ENCODE measurements at places on chromosomes 6 and 20.
A peak's percentile ranks its signal among the peaks of the same experiment; 100 is the strongest.

GRCh38 chr20:50213531-50214106 lies 23.0 kb downstream of the CEBPB start:
- no peaks in the 10 kb centered on the region for H3K27me3 ChIP-seq
- H3K27ac ChIP-seq = no peak overlapping the region
- no peak for DNase-seq
- H3K4me1 ChIP-seq = peaks cover 26% of the 10 kb centered on the region
- no peak overlapping the region for H3K4me3 ChIP-seq

DNA sequence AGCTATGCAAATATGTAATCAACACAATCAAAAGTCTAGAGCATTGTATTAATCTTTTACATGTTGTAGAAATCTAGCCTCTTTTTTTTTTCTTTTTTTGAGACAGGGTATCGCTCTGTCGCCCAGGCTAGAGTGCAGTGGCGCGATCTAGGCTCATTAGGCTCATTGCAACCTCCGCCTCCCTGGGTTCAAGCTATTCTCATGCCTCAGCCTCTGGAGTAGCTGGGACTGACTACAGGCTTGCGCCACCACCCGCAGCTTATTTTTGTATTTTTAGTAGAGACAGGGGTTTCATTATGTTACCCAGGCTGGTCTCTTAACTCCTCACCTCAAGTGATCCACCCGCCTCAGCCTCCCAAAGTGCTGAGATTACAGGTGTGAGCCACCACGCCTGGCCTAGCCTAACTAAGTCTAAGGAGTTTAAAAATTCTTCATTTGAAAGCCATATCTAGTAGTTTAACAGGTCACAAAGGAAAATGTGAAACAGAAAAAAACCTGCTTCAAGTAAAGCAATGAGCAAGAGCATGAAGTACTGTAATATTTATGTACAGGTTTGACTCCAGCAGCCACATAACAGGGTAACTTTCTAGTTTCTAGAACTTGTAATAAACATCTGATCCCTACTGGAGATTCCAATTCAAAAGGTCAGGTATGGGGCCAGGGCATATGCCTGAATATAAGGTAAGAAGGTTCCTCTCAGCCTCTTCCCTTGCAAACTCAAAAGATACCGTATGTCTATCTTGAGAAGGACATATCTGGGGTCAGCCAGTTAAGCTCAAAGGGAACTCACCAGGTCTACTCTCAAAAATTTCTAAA lies 4.4 kb downstream of the CPNE1 start:
- H3K4me3 ChIP-seq = no peak overlapping the region
- no peaks in the 10 kb centered on the region for H3K36me3 ChIP-seq
- peak; percentile 24 for DNase-seq

- no peak overlapping the region for H3K4me3 ChIP-seq
- H3K27me3 ChIP-seq = no peaks in the 10 kb centered on the region
- DNase-seq = no peak
- peaks cover 9% of the 10 kb centered on the region for H3K4me1 ChIP-seq
- H3K36me3 ChIP-seq = no peaks in the 10 kb centered on the region
Measured at GRCh38 chr6:142833054-142833453, 111.9 kb downstream of the HIVEP2 start.

DNA sequence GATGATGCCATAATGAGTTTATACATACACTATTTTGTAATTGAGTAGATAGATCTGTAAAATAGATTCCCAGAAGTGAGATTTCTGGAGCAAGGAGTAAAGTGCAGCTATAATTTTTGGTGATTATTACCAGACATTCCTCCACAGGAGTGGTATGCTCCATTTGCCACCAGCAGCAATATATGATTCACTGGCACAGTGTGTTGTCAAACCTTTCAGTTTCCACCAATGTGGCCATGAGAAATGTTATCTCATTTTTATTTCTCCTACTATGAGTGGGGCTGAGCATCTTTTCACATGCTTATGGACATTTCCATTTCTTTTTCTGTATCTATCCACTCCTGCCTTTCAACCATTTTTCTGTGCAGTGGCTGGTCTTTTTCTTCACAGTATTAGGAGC lies 70.5 kb downstream of the GPR63 start:
- DNase-seq = no peak
- no peaks in the 10 kb centered on the region for H3K4me1 ChIP-seq
- H3K27me3 ChIP-seq = no peaks in the 10 kb centered on the region
- H3K36me3 ChIP-seq = no peaks in the 10 kb centered on the region
- no peak overlapping the region for H3K27ac ChIP-seq

DNA sequence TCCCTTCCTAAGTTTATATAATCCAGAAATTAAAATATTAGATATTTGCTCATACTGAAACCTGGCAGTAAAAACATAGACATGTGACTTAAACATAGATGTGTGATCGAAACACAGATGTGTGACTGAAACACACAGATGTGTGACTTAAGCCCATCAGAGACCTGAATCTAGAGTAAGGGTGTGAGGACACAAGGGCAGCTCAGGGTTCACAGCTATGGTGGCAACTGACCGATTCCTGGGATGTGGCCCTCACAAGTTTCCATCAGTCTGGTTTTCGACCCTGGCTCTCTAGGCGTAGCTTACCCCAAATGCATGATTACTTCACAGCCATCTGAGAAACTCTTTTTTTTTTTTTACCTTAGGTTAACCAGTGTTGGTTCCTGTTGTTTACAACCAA lies 137.0 kb downstream of the NRN1 start:
- no peaks in the 10 kb centered on the region for H3K36me3 ChIP-seq
- H3K27ac ChIP-seq = no peak overlapping the region
- no peak overlapping the region for H3K4me3 ChIP-seq
- no peaks in the 10 kb centered on the region for H3K4me1 ChIP-seq
- no peak for DNase-seq

DNA sequence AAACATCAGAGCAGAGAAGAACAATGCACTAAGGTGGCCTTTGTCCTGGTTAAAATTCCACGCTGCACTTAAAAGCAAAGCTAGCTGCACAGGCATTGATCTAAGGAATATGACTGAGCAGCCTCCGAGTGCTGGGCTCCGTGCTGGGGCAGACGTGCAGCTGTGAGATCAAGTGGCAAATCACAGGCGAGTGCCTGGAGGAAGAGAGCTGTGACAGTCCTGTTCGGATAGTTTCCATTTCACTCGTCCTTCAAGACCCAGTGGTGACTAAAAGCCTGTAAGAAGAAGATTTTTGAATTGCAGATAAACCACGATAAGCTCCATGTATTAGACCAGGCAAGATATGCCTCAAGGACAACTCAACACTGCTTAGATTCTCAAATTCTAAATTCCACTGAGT lies 247.9 kb downstream of the ANKRD60 start:
- peaks cover 21% of the 10 kb centered on the region for H3K4me1 ChIP-seq
- no peaks in the 10 kb centered on the region for H3K27me3 ChIP-seq
- no peak overlapping the region for H3K27ac ChIP-seq
- no peaks in the 10 kb centered on the region for H3K36me3 ChIP-seq
- no peak overlapping the region for H3K4me3 ChIP-seq

- no peak overlapping the region for H3K27ac ChIP-seq
- H3K27me3 ChIP-seq = peaks cover 8% of the 10 kb centered on the region
- no peak overlapping the region for H3K4me3 ChIP-seq
- no peak for DNase-seq
Measured at GRCh38 chr6:39251406-39251805, 22.1 kb upstream of the KCNK5 start.

DNA sequence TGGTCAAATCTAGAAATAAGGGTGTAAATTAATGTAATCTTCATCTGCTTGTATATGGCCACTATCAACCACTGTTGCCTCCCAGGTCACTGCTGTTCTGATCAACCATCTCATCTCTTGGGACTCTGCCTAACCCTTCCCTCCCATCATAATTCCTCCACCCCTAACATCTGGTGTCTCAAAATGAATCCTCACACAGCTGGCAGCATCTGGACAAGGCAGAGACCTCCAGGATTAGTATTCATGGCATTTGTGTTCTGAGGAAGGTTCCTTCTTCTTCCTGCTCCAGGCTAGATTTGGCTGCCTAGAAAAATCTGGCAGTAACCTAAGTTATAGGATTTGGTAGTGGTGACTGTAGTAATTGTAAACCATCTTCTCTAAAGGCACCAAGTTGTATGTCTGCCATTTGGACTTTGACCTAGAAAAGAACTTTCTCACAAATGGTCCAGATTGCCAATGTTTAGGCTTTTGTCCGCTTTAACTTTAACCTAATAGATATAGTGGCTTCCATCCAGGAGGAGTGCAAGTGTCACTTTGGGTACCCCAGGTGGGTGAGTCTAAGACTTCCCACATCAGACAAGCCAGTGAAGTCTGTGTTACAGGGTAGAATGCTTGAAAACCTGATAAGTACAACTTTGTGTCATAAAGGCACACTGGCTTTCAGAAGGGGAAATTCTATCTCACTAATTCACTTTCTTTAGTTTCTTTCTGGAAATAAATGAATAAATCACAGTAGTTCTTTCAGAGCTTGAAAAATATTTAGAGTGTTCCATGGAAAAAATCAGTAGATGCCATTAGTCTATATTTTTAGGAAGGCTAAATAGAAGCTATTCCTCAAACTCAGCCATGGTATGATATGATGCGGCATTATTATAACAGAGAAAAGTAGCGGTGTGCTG lies 3.0 kb upstream of the PHACTR2 start:
- peak overlapping the region; percentile 49 for H3K27ac ChIP-seq
- no peak for DNase-seq
- no peak overlapping the region for H3K4me3 ChIP-seq
- no peaks in the 10 kb centered on the region for H3K36me3 ChIP-seq
- H3K27me3 ChIP-seq = no peaks in the 10 kb centered on the region

DNA sequence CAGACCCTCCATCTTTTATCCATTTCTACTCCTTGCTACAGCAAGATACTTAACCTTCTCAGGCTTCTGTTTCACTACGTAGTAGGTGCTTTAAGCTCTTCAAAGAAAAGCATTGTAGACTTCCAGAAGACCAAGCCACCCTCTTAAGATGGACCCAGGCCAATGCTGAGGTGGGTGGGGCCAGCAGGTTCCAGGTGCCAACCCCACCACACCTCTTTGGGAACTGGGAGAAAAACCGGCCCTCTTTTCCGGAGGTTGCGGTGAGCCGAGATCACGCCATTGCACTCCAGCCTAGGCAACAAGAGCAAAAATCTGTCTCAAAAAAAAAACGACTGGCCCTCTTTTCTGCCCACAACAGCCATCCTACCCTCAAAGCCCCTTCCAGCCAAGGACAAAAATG lies 10.6 kb upstream of the HMGA1 start:
- no peaks in the 10 kb centered on the region for H3K36me3 ChIP-seq
- H3K4me1 ChIP-seq = peaks cover 50% of the 10 kb centered on the region
- H3K4me3 ChIP-seq = no peak overlapping the region

- H3K36me3 ChIP-seq = no peaks in the 10 kb centered on the region
- H3K27ac ChIP-seq = no peak overlapping the region
- H3K4me3 ChIP-seq = no peak overlapping the region
- H3K4me1 ChIP-seq = no peaks in the 10 kb centered on the region
- no peaks in the 10 kb centered on the region for H3K27me3 ChIP-seq
Measured at GRCh38 chr6:77356821-77357220, 106.5 kb downstream of the HTR1B start.

DNA sequence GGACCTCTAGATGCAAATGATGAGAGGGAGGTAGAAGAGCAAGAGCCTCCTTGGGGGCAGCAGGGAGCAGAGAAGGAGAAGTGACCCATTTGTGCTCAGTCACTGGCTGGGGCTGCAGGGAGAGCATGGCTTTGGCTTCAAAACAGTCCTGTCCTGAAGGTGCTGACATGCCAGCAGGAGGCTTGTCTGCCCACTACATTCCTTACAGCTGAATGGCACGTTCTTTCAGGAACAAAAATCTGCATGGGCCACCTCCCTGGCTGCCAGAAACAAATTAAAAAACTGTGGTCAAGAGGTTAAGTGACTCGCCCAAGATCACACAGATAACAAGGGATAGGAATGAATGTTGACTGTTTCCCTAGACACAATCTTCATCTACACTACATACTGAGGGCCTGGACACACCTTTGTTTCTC lies 188.8 kb downstream of the HIVEP2 start:
- no peak overlapping the region for H3K4me3 ChIP-seq
- peaks cover 56% of the 10 kb centered on the region for H3K36me3 ChIP-seq
- DNase-seq = no peak
- H3K27ac ChIP-seq = no peak overlapping the region

- no peaks in the 10 kb centered on the region for H3K36me3 ChIP-seq
- H3K4me1 ChIP-seq = no peaks in the 10 kb centered on the region
- no peak for DNase-seq
- peaks cover 5% of the 10 kb centered on the region for H3K27me3 ChIP-seq
- no peak overlapping the region for H3K4me3 ChIP-seq
Measured at GRCh38 chr6:41257369-41258195, 28.9 kb downstream of the TREM1 start.

GRCh38 chr6:156774863-156775405 lies 2.2 kb upstream of the ARID1B start:
- no peak overlapping the region for H3K4me3 ChIP-seq
- H3K4me1 ChIP-seq = peaks cover 25% of the 10 kb centered on the region
- no peaks in the 10 kb centered on the region for H3K27me3 ChIP-seq
- DNase-seq = no peak
- no peaks in the 10 kb centered on the region for H3K36me3 ChIP-seq
- H3K27ac ChIP-seq = peak overlapping the region; percentile 24

GRCh38 chr6:142853244-142854180 lies 91.5 kb downstream of the HIVEP2 start:
- peaks cover 30% of the 10 kb centered on the region for H3K4me1 ChIP-seq
- no peaks in the 10 kb centered on the region for H3K36me3 ChIP-seq
- H3K4me3 ChIP-seq = no peak overlapping the region
- H3K27me3 ChIP-seq = no peaks in the 10 kb centered on the region
- no peak overlapping the region for H3K27ac ChIP-seq

GRCh38 chr20:44033873-44034272 lies 119.2 kb downstream of the TOX2 start:
- no peak overlapping the region for H3K4me3 ChIP-seq
- H3K27me3 ChIP-seq = peaks cover 41% of the 10 kb centered on the region
- no peak overlapping the region for H3K27ac ChIP-seq
- DNase-seq = peak; percentile 34
- no peaks in the 10 kb centered on the region for H3K36me3 ChIP-seq

- no peak overlapping the region for H3K4me3 ChIP-seq
- no peaks in the 10 kb centered on the region for H3K36me3 ChIP-seq
- no peak overlapping the region for H3K27ac ChIP-seq
- no peaks in the 10 kb centered on the region for H3K27me3 ChIP-seq
Measured at GRCh38 chr6:169189182-169189581, 64.5 kb downstream of the THBS2 start.

DNA sequence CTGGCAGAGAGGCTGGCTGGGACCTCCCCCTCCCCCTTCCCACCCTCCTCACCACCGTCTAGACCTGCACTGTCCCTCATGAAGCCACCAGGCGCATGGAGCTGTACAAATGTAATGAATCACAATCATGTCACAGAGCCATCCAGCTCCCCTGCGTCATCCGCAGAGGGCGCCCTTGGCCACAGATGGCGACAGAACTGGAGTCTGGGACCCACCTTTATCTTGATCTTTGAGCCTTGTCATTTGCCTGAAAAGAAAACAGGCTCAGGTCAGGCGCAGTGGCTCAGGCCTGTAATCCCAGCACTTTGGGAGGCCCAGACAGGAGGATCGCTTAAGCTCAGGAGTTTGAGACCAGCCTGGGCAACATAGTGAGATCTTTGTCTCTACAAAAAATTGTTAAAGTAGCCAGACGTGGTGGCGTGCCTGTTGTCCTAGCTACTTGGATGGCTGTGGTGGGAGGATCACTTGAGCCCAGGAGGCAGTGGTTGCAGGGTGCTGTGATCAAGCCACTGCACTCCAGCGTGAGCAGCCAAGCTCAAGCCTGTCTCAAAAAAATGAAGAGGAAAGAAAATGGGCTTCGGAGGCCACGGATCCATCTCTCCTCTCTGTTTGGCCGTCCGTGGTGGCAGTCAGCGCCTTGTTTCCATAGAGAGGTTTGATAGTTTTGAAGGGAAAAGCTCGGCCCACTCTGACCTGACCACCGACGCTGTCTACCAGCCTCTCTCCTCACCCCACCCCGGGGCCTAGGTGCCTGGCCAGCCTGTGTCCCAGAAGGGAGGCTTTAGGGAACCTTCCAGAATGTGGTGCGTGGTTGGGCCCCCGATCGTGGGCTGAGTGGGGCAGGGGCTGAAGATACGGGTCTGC lies 6.2 kb downstream of the COL9A3 start:
- DNase-seq = no peak
- no peaks in the 10 kb centered on the region for H3K36me3 ChIP-seq
- H3K4me1 ChIP-seq = peaks cover 36% of the 10 kb centered on the region
